ENCODE measurements at places on chromosomes 11 and 22. TPM values are rescaled to one million over a fixed set of nuclear protein-coding genes. Genes with fewer than 3 reads are reported as not detected.

- no peak for DNase-seq
These were observed 63.6 kb downstream of the DENND5A start for GRCh38 chr11:9201372-9202162.

GRCh38 chr11:10861047-10861446 lies 3.2 kb upstream of the ZBED5 start:
- DNase-seq: no peak

The ZBTB16 gene
- 1.7 TPM for total RNA-seq

- DNase-seq: no peak
These were observed 7.9 kb upstream of the ADORA2A start for GRCh38 chr22:24419475-24419850.

- no peak for DNase-seq
These were observed 11.3 kb downstream of the SHANK2 start for GRCh38 chr11:71240865-71241691.

- no peak for DNase-seq
These were observed 1.8 kb downstream of the LRRC10B start for GRCh38 chr11:61510166-61510919.

DNA sequence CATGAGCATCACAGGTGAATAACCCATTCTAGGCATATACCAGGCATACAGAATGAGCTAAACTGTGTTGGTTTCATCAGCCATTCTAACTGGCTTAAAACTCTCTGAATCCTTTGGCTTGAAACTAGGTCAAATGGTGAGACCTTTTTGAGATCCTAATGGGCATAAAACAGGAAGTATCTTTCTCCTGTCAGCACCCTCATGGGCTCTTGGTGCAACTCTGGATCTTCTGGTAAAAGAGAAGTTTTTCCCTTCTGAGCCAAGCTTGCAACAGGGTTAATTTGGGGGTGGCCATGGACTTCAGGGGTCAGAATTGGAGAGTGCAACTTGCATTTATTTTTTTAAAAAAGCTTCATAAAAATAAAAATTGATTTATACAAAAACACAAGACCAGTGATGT lies 67.9 kb upstream of the GRAMD1B start:
- no peak for DNase-seq

- DNase-seq: no peak
These were observed 78.5 kb upstream of the VPREB1 start for GRCh38 chr22:22165936-22166710.

- DNase-seq: no peak
These were observed 26.4 kb downstream of the VPS37C start for GRCh38 chr11:61134801-61135257.
